Activated CD8-positive, alpha-beta T cell treated with anti-CD3 and anti-CD28 coated beads, Interleukin-2, amount 10 ng/mL, durations not matched to agents 7 days and 5 days (primary cell): ENCODE measurements at places on chromosomes 16 and 17. TPM values are rescaled to one million over a fixed set of nuclear protein-coding genes. Genes with fewer than 3 reads are reported as not detected.

The KRT9 gene
- not detected for total RNA-seq

The SPHK1 gene
- total RNA-seq, result 4.7 TPM

The SALL1 gene
- not detected for total RNA-seq

The CPNE7 gene
- total RNA-seq, result 1.1 TPM

The NTN1 gene
- not detected for total RNA-seq

The TACO1 gene
- 22.9 TPM for total RNA-seq

The SNX11 gene
- total RNA-seq, result 33.3 TPM

The KRTAP1-5 gene
- not detected for total RNA-seq

The ICAM2 gene
- total RNA-seq, result 48.4 TPM

The ACSM2A gene
- total RNA-seq, result not detected

The MT1H gene
- total RNA-seq, result 0.84 TPM
